ENCODE measurements at places on chromosomes 4 and X.
A peak's percentile ranks its signal among the peaks of the same experiment; 100 is the strongest.

DNA sequence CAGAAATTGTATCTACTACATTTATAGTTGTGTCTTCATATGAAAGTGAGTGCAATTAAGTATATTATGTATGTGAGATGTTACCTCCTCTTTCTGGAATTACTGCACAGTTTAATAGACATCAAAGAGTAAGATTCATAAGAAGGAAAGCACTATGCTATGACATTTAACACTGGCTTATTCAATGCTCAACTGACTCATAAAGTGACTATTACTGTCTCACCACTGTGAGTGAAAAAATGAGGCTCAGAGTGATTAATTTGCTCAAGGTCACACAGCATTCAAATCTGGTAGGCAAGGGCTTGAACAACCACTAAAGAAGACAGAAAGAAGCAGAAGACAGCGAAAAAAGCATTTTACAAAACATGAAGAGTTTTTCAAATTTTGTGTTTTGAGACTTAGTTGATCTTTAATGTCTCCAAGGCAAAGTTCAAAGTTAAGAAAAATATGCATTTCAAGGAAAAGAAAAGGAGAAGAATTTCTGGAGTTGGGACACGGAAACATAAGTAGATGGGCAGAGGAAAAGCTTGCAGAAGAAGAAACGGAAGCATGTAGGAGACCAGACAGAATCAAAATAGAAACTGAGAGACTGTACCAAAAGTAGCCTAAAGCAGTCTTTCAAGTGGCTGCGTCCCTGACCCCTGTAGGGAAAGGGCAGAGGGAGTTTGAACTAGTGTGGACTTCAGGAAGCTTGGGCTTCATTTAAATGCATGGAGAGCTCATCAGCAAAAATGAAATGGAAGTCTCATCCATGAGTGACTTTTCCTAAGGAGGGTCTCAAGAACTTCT, 66.3 kb downstream of the KCNIP4 start:
- DNase-seq, result peak; percentile 37

GRCh38 chr4:176838601-176839433, 46.1 kb upstream of the VEGFC start:
- peak; percentile 70 for DNase-seq

DNA sequence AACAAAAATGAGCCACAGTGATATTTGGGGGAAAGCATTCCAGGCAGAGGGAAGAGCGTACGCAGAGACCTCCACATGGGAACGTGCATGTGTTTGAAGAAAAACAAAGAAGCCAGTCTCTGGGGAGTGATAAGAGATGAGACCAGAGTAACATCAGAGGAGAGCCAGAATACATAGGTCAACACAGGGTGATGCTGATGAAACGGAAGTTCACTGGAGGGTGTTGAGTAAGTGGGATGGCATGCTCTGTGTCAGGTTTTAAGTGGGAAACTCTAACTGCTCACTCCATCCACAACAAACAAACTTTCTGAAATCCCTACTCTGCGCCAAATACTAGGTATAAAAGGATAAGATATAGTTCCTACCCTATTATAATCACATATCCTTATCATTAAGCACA, 110.0 kb downstream of the ARHGAP6 start:
- DNase-seq, result peak; percentile 25

GRCh38 chr4:38160487-38161207, 200.4 kb downstream of the PTTG2 start:
- peak; percentile 91 for DNase-seq

DNA sequence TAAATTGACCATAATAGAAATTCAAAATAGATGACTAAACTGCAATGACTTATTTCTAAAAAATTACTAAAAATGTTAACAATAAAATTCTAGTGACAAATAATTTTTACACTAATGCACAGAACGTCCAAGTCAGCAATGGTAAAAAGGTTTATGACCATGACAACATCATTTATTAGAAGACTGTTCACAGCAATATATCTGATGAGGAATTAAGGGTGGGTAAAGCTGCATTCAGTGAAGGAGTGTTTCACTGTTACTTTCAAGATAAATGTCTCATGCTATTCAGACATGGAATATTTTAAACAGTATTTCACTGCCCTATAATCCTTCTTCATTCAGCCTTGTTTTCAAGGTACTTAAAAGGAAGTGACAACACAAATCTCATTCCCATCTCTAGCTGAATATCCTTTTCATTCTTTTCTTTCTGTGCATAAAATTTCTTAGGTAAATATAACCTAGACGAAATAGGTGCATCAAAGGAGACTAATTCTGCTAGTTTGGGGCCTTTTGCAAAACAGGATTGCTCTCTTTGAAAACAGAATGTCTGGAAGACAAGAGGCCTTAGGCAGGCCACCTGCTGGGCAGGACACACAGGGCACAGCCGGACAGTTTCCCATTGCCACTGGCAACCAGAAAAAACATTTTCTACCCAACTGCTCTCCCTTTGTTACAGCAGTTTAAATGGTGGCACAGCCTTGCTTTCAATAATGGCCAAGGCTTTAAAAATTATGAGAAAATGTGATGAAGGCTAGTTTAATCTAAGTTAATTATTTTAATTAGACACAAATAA, 600.3 kb downstream of the SPRY1 start:
- DNase-seq, result no peak

GRCh38 chr4:100128338-100128737, 61.9 kb downstream of the DDIT4L start:
- no peak for DNase-seq

DNA sequence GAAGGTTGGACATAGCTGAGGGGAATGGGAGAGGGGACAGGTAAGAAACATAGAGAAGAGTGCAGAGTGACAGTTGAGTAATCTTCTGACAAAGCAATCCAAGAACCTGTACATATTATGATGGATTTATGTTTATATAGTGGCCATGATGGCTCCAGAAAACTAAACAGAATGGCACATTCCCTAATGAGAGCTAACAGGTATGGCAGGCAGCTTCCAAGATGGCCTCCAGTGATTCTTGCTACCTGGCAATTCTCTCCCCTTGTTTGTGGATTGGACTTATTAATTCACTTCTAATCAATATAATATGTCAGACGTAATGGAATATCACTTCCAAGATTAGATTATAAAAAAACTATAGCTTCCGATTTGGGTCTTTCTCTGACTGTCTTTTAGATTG, 359.5 kb downstream of the DTHD1 start:
- no peak for DNase-seq

- DNase-seq, result no peak
Measured at GRCh38 chr4:185238750-185239149, 29.4 kb downstream of the SNX25 start.

DNA sequence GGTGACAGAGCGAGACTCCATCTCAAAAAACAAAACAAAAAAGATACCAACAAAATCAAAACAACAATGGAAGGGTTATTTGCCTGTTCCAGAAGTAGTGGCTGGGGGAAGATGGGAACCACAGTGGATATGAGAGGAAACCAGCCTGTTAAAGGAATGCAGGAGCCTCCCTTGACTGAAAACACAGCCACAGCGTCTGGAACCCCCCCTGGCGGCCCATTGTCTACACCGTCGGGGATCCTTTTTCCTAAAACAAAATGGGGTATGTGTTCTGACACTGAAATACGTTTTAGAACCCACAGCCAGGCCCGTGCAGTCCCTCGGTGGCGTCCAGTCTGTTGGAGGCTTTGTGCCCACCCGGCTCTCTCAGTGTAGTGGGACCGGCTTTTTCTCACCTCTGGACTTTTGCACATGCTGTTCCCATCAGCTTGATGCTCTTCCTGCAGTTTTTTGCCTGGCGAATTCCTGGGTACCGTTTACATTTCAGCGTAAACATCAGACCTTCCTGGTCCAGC, 19.6 kb downstream of the PIGG start:
- DNase-seq, result no peak

DNA sequence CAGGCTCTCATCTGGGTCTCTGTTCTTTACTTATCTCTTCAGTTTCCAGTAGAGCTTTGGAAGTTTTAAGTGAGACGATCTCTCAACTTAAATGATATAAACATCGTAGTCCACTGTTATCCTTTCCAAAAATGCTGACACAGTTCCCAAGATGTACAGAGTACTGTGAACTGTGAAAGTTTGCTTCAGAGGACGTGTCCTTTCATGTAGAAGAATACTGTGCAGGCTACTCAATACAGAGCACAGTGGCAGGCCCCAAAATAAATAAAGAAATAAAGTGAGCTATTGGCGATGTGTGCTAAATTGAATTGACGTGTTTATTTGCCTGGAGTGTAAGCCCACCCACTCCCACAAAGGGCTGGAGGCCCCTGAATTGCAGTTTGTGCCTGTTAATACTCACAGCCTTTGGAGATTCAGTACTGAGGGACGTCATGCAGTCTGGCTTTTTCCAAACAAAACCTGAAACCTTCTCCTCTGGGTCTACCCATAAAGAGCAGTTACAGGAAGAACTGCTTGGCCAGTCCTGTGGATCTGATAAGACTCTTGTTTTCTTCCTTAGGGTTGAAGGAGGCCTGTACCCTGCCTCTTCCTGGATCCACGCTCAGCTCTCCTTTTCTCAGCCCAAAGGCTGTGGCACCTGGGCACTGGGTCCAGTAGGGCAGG, 66.1 kb downstream of the SOWAHB start:
- no peak for DNase-seq

- no peak for DNase-seq
Measured at GRCh38 chr4:146342600-146343192, 128.4 kb downstream of the REELD1 start.

GRCh38 chrX:46841346-46841745, 4.5 kb downstream of the RP2 start:
- no peak for DNase-seq

- no peak for DNase-seq
Measured at GRCh38 chr4:87451537-87451936, 29.2 kb downstream of the NUDT9 start.

GRCh38 chr4:185287031-185287430, 77.6 kb downstream of the SNX25 start:
- no peak for DNase-seq

DNA sequence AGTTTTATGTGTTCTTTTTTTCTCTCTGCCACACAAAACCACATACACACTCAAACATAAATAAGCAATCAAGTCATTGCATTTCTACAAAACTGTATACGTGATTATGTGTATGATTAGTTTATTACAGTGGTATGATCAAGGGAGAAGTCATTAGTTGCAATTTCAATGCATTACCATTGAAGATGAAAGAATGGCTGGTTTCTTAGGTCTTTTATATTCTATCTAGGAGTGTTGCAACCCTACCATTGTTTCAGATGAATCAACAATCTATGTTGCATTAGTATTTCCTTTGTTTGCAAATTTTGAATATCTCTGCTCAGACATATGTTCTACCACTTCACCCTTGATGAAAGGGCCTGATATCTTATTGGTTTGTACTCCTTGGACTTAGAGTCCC, 6.8 kb downstream of the ANXA3 start:
- DNase-seq, result no peak

DNA sequence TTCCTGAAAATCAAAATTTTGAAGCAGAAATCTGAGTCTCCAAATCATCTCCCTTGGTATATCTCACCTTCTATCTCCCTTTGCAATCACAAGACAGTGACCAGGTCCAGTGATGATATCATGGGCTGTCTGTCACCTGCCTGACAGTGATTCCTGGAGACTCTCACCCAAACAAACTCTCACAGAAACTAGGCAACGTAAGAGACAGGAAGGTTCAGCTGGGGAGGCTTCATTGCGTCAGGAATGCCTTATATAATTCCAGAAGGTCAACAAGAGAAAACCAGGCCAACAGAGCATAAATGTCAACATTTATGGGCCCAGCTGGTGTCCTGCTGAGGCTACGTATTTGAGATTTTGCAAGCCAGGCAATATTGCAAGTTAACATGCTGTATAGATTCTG, 412.7 kb downstream of the KCNIP4 start:
- no peak for DNase-seq

GRCh38 chrX:670645-671044, 40.1 kb downstream of the SHOX start:
- no peak for DNase-seq

GRCh38 chr4:128424527-128425497, 137.2 kb upstream of the PGRMC2 start:
- DNase-seq, result peak; percentile 32

DNA sequence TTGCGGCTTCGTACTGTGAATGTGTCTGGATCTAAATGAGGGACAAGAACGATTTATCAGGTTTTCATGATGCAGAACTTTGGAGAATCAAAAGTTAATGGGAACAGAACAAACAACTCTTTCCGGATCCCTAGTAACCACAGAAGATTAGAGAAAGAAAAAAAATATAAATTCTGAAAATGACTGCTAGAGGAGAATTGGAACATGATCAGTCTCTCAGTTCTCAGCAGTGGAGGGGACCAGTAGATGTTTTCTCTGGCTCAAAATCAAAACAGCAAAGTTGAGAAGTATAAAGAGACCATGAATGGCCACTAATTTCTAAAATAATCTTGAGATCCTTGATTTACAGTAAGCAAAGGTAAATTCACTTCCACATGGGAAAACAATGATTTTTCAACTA, 38.1 kb upstream of the GK2 start:
- DNase-seq, result no peak

DNA sequence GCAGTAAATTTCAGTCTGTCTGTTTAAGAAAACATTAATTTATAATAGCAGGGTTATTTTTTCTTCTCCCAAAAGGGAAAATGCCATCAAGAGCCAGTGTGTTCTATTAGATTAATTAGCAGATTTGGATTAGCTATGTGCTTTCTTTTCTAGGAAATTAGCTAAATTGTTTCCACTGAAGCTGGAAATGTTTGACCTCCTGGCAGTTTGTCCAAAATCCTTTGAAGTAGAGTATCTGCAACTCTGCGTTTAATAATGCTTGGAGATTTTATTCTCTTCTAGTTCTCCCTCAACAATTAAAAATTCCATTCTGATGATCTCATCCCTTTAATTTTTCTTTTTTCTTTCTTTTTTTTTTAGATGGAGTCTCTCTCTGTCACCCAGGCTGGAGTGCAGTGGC, 27.1 kb upstream of the HOPX start:
- DNase-seq, result no peak

DNA sequence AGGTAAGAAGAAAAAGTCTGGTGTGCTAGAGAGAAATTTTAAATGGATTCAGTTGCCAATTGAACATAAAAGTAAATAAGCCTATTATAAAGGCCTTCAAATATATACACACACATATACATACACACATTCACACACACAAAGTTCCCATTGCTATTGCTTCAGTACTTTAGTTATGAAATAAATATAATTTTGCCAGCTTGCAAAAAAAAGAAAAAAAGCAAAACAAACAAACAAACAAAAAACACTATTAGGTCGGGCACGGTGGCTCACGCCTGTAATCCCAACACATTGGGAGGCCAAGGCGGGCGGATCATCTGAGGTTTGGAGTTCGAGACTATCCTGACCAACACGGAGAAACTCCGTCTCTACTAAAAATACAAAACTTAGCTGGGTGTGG, 80.3 kb downstream of the SPIN4 start:
- DNase-seq, result no peak

DNA sequence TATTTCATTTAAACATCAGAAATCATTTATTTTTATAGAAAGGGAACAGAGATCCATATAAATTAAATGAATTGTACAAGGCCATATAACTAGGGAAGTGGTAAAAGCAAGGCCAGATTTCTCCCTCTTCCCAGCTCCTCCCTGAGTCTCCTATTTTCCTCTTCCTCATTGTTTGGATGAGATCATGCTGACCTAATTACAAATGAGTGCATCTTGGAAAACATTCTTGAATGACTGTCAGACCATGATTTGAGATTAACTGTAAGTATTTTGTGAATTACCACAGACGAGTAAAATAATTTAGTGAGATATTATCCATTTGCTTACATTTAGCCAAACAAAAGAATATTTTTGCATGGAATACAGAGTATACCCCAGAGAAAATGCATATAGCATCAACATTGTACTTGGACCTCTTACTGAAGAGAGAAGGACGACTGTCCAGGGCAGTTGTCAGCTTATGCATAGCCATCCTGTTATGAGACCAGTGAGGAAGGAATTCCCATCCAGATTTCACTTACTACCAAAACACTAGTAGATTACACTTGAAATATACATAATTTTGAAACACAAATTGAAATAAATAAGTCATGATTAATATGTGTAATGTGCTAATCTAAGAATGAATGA, 47.3 kb downstream of the SLAIN2 start:
- DNase-seq, result no peak
